ENCODE measurements at places on chromosomes 11 and 22.

- no peak for DNase-seq
These were observed 117.1 kb downstream of the MRTFA start for GRCh38 chr22:40519284-40519947.

DNA sequence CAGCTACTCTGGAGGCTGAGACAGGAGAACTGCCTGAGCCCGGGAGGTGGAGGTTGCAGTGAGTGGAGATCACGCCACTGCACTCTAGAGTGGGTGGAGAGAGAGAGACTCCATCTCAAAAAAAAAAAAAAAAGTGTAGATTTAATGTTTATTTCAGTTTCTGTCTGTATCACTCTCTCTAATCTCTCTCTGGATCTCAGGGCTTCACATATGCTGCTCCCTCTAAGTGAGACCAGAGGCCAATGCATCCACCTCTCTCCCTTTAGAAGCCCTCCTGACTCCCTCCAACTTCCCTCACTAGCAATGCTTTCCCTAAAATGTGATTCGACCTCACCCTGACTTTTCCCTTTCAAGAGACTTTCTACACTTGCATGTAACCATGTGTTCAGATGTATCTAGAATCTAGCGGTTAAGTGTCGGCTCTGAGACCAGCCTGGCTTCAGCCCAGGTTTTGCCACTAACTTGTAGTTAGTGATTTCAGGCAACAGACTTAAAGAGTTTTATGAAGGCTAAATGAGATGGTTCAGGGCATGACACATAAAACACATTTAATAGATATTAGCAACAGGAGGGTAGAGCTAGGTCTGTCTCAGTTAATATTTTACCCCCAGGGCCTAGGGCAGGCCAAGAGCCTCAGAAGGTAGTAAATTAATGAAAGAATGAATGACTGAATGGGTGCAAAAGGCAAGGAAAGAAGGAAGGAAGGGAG, 364.3 kb downstream of the LARGE1 start:
- no peak for DNase-seq

- DNase-seq = no peak
These were observed 42.1 kb upstream of the SEZ6L start for GRCh38 chr22:26127126-26127525.

- no peak for DNase-seq
These were observed 36.9 kb downstream of the LIF start for GRCh38 chr22:30209642-30210041.

- no peak for DNase-seq
These were observed 22.1 kb upstream of the MMP7 start for GRCh38 chr11:102552447-102553194.

DNA sequence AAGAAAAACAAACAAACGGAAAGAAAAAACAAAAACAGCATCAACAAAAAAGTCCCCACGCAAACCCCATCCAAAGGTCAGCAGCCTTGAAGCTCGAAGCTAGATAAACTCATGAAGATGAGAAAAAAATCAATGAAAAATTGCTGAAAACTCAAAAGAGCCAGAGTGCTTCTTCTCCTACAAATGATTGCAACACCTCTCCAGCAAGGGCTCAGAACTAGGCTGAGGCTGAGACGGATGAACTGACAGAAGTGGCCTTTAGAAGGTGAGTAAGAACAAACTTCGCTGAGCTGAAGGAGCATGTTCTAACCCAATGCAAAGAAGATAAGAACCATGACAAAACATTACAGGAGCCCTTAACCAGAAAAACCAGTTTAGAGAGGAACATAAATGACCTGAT, 18.4 kb upstream of the FTH1 start:
- no peak for DNase-seq

DNA sequence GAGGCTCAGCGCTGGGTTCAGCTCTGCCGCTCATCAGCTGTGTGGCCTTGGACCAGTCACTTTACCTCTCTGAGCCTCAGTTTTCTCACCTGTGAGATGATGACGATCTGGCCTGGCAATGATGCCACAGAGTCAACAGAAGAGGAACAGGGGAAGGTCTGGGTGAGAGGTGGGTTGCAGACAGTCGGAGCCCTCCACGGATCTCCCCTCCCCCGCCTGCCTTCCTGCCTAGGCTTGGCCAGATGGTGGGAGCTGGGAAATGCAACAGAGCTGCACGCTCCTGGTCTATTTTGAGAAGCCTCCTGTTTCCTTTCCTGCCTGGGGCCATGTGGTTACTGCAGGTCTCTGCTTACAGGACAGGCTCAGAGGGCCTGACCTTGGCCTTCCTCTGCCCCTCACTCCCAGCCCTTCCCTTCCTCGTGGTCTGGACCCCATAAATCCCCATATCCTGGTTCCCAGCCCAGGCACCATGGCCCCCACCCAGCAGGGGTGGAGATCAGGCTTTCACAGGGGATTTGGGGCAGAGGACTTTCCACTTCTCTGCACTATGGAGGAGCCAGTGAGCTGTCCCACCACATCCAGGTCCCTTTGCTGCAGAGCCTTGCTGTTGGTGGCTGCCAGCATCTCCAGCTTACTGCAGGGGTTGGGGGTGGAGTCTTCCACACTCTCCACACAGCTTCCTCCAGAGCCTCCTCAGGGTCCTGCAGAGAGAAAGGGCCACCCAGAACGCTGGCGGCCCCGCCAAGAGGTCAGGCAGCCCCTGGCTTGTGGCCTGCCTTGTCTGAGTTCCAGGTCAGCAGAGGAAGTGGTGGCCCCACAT, 46.9 kb downstream of the C11orf96 start:
- DNase-seq = peak; percentile 14

GRCh38 chr22:23790819-23791737, 4.3 kb downstream of the SMARCB1 start:
- no peak for DNase-seq

DNA sequence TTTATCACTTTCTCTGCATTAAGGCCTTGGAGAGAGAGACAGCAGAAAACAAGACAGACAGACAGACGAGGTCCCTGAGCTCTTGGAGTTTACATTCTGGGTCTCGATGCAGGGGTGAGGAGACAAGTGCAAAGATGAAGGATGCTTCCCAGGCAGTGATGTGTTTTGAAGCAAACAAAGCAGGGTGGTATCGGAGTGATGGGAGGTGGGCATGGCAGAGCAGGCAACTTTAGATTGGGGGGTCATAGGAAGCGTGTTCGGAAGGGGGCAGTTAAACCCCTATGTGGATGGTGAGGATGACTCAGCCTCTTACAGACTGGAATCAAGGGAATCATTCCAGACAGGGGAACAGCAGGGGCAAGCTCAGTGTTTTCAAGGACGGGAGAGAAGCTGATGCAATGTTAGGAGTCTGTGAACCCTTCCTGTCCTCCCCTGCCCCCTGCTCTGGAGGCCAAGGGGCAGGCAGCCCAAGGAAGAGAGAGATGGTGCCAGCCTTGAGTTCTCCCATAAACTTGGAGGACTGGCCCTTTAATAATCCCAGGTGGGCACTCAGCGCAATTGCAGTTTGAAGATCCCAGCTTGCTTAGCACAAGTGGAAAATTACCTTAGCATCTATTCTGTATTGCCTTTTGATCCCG, 180.2 kb downstream of the CHST1 start:
- DNase-seq = no peak

DNA sequence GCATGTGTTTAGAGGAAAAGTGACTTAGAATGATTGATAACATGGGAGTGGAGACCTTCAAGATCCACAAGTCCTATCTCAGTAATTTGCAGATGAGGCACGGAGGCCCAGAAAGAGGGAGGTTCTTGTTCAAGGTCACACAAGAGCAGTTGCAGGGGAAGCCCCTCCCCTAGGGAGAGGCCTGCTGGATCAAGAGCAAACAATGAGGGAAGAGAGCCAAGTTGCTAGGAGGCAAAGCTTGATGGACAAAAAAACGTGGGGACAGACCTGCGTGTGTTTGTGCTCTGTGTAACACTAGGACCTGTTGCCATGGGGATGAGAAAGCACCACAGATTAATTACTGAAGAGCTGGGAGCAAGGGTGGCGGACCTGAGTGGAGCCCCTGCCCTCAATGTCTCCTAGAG, 6.4 kb upstream of the MFRP start:
- DNase-seq = no peak

DNA sequence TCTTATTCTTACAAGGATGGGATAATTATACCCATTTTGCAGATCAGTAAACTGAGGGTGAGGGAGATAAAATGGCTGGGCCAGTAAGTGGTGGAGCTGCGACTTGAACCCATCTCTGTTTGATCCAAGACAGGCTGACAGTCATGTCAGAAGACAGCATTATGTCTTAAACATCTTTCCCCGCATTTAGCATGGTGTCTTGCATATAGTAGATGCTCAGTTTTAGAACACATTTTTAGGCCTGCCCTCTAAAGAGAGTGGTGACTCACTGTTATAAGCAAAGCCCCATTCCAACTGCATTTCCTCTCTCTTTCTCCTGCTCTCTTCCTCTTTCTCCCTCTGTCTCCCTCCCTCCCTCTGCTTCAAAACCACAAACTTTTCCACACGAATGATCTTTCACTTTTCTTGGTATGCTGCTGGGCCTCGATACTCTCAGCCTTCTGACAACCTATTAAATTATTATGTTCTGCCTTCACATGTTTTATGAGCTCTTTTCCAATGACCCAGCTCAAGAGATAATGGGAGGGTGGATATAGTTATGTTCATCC, 25.2 kb downstream of the CWC15 start:
- no peak for DNase-seq

GRCh38 chr11:111352935-111353710, 26.0 kb downstream of the POU2AF1 start:
- DNase-seq = no peak

GRCh38 chr11:123603666-123604065, 50.8 kb downstream of the SCN3B start:
- no peak for DNase-seq

DNA sequence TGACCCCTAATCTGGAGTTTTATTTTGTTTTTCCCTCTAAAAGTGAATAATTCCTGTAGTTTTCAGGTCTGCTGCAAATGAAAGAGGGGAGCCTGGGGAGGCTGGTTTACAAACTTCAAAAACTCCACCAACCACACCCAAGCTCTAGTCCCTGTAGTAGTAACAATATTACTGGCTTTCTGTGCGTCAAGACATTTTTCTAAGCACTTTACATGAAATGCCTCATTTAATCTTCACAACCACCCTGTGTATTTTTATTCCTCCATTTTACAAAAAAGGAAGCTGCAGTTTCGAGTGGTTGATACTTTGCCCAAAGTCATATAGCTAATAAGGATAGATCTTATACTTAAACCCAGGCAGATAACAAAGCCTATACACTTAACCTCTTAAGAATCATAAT, 23.5 kb downstream of the CTNND1 start:
- no peak for DNase-seq

DNA sequence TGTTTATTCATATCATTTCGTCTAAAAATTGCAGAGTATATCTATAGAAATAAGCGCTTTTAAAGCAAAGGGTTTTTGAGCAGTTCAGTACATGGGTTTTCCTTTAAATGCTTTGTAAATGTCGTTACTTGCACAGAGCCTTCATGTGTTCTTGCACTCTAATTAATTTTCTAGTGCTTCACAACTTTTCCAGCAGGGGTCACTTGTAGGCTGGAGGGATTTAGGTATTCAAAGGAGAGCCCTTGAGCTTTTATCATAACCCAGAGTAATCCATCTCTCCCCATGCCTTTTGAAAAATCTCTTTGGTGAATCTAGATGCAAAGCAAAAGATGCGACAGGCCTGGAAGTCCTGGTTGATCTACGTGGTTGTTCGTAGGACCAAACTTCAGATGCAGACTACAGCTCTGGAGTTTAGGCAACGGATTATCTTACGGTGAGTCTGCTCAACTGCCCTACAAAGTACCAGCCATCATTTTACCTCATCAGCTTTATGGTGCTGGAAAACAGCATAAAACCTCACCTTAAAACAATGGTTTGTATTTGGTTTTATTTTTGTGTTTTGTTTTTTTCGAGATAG, 60.4 kb downstream of the SFI1 start:
- DNase-seq = peak; percentile 5

DNA sequence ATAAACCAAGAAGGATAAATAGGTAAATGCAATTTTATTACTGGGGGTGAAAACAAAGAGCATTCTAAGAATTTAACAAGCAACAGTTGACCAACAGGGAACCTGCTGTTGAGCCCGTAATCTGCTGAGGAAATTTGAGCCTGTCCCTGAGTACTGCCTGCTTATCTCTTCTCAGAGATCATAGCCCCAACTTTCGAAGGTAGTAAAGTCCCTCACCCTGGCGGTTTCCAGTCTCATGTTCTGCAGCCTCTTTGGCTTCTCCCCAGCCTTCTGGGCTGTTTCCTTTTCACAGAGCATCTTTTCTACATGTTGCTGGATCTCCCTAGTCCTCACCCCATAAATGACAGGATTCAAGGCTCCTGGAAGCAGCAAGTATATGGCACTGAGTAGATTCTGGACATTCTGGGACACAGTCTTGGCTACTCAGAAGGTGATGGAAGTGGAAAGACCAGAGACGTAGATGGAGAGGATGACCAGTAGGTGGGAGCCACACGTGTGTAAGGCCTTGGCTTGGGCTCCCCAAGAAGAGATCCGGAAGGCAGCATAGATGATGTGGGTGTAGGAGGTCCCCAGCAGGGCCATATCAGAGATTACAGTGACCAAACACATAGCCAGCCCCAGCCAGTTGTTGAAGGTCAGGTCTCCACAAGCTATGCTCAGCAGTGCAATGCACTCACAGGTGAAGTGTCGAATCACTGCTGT, 51.6 kb downstream of the RRM1 start:
- DNase-seq = no peak

DNA sequence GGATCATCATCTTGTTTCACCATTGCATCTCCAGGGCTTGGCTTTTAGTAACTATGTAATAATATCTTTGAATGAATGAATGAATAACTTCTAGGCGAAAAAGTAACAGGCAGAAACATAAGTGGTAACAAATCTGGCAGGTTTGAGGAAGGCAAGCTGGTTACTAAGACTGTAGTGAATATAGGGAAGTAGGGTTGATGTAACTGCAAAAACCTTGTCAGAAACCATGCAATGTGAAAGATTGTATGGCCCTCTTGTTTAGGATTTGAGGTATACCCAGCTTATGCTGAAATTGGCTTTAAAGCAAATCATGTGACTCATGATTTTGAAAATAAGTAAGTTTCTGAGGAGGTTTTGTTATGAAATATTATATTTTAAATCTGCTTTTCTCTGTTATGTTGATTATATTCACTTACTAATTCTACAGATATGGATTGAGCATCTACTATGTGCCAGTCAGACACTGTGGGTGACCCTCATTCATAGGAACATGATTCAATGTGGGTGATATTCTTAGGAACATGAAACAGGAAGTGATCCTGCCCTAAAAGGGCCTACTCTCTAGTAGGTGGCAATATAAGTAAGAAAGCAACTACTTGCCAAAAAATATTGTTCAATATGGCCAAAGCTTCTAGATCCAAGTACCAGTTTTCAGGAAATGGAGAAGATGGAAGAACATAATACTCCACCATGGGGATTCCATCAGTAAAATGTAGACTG, 115.5 kb upstream of the CCDC90B start:
- no peak for DNase-seq

DNA sequence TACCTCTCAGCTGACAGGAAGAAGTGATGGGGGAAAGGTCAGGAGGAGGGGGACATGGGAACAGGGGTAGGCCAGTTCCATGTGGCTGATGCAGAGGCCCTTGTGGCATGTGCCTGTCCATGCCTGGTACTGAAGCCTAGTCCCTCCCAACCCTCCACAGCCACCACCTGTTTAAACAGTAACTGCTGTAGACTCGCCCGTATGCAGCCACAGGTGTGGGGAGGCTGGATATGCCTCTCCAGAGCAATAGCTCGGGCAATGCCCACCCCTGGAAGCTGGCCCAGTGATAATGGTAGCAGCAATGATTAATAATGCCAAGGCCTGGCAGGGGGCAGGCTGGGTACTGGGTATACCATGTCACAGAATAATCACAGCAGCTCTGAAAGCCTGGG, 2.3 kb downstream of the SMTN start:
- no peak for DNase-seq
